ENCODE measurements at places on chromosomes 12 and 14. TPM values are rescaled to one million over a fixed set of nuclear protein-coding genes. Genes with fewer than 3 reads are reported as not detected.
A peak's percentile ranks its signal among the peaks of the same experiment; 100 is the strongest.

The ARF3 gene
- 89.6 TPM for total RNA-seq

The KRT73 gene
- total RNA-seq = 8.6 TPM

DNA sequence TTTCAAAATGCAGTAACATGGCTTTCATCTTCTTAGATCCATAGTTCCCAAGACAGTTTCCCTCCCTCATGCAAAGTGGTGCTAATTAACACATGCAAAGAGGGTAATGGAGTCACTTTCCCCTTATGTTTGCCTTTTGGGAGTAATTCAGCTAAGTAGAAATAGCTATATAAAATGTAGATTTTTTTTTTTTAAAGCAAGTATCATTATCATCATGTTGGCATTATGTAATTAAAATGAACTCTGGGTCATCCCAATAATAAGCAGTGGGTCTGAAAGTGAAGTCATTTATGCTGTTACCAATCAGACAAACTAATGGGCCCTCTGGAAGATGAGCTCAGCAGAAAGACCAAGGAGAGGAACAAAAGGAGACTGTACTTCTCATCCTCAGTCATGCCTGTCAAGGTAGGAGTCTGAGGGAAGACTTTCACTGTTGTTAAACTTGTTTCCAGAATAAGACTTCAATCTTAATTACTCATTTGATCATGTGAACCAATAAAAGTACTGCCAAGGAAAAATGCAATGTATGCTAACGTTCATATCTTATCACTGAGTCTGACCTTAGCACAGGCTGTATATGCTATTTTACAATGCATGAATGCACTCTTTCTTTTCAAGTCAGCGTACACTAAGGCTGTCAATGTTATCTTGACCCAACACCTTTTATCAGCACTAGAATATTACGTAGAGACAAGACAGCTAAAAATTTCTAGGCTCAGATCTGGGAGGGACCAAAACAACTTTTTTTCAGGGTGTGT, 26.8 kb downstream of the AREL1 start:
- H3K4me3 ChIP-seq = no peak overlapping the region
- DNase-seq = no peak
- H3K36me3 ChIP-seq = peaks cover 42% of the 10 kb centered on the region
- H3K27me3 ChIP-seq = no peaks in the 10 kb centered on the region

DNA sequence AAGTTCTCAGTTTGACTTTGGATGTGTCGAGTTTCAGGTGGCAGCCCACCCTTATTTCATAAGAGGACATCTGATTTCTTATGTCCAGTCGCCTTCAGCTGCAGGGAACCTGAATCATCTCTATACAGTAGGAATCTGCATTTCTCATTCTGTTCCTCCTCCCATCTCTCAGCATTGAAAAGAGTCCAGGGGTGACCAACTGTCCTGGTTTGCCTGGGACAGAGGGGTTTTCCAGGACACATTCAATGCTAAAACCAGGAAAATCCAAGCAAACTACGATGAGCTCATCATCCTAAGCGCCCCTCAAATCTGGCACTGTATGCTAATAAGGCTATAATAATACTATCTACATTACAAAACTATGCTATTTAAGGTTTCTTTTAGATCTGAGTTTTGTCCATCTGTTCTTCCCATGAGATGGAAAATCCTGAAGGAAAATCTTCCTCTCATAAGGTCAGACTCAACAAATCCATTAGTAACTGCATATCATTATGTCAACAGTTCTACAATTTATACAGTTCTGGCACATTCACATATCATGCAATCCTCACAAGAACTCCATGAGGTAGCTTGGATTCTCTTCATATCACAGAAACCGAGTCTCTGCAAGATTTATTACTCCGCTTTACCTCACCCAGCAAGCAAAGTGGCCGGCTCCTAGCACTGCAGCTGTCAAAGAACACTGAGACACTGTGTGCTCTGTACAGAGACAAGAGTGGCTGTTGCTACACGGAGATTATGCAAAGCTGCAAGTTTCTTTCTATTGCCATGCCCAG, 15.6 kb upstream of the CALM1 start:
- H3K27ac ChIP-seq = no peak overlapping the region
- peaks cover 21% of the 10 kb centered on the region for H3K4me1 ChIP-seq
- no peaks in the 10 kb centered on the region for H3K27me3 ChIP-seq
- peaks cover 2% of the 10 kb centered on the region for H3K36me3 ChIP-seq
- DNase-seq = no peak
- H3K4me3 ChIP-seq = no peak overlapping the region

DNA sequence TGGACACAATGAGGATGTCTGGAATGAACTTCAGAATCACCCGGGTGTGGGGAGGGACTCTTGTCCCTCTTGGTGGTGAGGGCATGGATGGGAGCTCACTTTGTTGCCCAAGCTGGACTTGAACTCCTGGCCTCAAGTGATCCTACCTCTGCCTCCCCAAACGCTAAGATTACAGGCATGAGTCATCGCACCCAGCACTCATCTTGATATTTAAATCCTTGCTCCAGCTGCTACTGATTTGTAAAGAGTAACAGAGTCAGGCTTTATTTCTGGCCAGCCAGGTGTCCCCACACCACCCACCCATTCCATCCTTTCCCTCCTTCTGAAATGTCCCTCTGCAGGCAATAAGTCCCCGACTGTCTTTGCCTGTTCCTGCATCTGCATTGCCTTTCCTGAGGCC, 4.9 kb downstream of the DDX54 start:
- peaks cover 50% of the 10 kb centered on the region for H3K36me3 ChIP-seq
- peaks cover 18% of the 10 kb centered on the region for H3K4me1 ChIP-seq
- no peak overlapping the region for H3K27ac ChIP-seq
- DNase-seq = no peak

GRCh38 chr12:100473716-100474150, at the start of gene NR1H4:
Gene NR1H4 (plus strand): TSS chr12:100473866. CDS start chr12:100493324, 19,458 bp downstream.
- no peaks in the 10 kb centered on the region for H3K36me3 ChIP-seq
- no peak within 1 kb of the TSS for H3K4me3 ChIP-seq
- no peaks in the 10 kb centered on the region for H3K4me1 ChIP-seq
- H3K27ac ChIP-seq = no peak within 1 kb of the TSS
- no peak for DNase-seq
- peaks cover 6% of the 10 kb centered on the region for H3K27me3 ChIP-seq

- no peaks in the 10 kb centered on the region for H3K27me3 ChIP-seq
- H3K36me3 ChIP-seq = no peaks in the 10 kb centered on the region
- H3K27ac ChIP-seq = no peak overlapping the region
- H3K4me1 ChIP-seq = no peaks in the 10 kb centered on the region
Measured at GRCh38 chr12:124827588-124828184, 36.0 kb downstream of the SCARB1 start.

DNA sequence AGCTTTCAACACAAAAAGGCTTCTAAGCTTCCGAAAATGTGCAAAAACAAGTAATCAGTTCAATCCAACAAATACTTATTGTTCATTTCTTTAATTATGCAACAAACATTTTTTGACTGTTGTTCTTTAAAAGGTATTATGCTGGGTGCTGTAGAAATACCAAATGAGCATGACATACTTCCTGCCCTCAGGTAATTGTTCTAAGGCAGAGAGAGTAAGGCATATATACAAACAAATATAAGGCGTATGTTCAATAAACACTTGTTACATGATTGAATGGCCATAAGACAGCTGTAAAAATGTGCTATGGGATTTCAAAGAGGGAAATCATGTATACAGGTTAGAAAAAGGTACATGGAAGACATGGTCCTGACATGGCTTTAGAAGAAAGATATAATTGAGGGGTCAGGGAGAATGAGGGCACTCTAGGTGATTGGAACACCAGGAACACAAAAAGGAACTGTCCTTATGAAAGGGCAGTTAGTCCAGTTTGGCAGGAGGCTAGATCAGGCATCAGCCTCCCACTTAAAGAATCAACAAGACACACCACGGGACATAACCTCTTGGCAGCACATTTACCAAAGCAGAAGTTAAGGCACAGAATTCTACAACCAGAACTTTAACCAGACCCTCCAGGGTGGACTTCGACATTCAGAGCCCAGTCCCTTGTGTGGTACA, 135.8 kb upstream of the SCAF11 start:
- H3K4me3 ChIP-seq = no peak overlapping the region
- H3K4me1 ChIP-seq = peaks cover 5% of the 10 kb centered on the region
- DNase-seq = no peak
- no peaks in the 10 kb centered on the region for H3K36me3 ChIP-seq
- H3K27me3 ChIP-seq = peaks cover 41% of the 10 kb centered on the region

- H3K4me1 ChIP-seq = no peaks in the 10 kb centered on the region
- no peaks in the 10 kb centered on the region for H3K36me3 ChIP-seq
- no peak overlapping the region for H3K27ac ChIP-seq
- H3K4me3 ChIP-seq = no peak overlapping the region
- no peak for DNase-seq
Measured at GRCh38 chr14:43155924-43156323, 1351.2 kb downstream of the FSCB start.

GRCh38 chr14:78308079-78308478, 137.9 kb downstream of the NRXN3 start:
- no peaks in the 10 kb centered on the region for H3K36me3 ChIP-seq
- DNase-seq = no peak
- no peak overlapping the region for H3K4me3 ChIP-seq
- no peak overlapping the region for H3K27ac ChIP-seq
- H3K4me1 ChIP-seq = no peaks in the 10 kb centered on the region

The TPI1 gene
- 1,035 TPM for total RNA-seq

DNA sequence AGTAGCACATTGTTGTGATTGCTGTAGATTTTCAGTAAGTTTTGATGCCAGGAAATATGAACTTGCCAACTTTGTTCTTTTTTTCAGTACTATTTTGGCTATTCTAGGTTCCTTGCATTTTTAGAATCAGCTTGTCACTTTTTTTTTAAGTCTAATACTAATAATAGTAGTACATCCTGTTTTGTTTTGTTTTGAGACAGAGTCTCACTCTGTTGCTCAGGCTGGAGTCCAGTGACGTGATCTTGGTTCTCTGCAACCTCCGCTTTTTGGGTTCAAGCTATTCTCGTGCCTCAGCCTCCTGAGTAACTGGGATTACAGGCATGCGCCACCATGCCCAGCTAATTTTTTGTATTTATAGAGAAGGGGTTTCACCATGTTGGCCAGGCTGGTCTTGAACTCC, 16.5 kb downstream of the PWP1 start:
- no peaks in the 10 kb centered on the region for H3K27me3 ChIP-seq
- no peak overlapping the region for H3K4me3 ChIP-seq
- DNase-seq = no peak
- H3K36me3 ChIP-seq = peaks cover 82% of the 10 kb centered on the region
- H3K4me1 ChIP-seq = no peaks in the 10 kb centered on the region

The CRACR2A gene
- 39.5 TPM for total RNA-seq

The GPR65 gene
- 17.9 TPM for total RNA-seq

DNA sequence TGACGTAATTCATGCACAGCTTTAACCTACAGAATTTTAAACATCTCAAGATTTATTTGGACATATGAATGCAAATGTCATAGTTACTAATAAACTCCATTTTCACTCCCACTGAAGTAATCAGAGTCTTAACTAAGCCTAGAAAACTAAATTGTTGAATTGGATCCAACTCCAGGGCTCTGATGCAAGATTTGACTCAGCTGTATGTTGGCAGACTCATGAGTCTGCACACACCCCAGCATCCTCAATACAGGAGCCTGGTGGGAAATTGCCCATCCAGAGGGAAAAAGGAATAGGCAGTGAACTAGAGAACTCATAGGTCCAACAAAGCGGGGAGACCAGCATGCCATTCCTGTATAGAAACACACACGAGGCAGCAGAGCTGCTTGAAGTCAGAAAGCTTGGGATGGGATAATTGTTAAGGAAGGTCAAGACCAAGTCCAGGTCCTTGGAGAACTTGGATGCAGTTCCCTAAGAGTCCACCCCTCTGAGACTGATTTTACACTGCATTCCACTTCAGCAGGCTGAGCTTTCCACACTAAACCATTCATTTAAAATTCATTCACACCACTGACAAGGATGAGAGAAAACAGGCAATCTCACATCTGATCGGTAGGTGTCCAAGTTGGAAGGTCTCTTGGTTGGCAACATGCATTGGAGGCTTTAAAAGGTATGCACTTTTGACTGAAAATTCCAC, 14.4 kb downstream of the TMTC1 start:
- no peaks in the 10 kb centered on the region for H3K36me3 ChIP-seq
- H3K27me3 ChIP-seq = no peaks in the 10 kb centered on the region
- no peak for DNase-seq
- H3K27ac ChIP-seq = no peak overlapping the region
- H3K4me3 ChIP-seq = no peak overlapping the region
- no peaks in the 10 kb centered on the region for H3K4me1 ChIP-seq

GRCh38 chr12:53660041-53660440, 15.8 kb downstream of the ATP5MC2 start:
- H3K27ac ChIP-seq = no peak overlapping the region
- no peaks in the 10 kb centered on the region for H3K27me3 ChIP-seq
- H3K4me1 ChIP-seq = no peaks in the 10 kb centered on the region
- DNase-seq = no peak
- peaks cover 18% of the 10 kb centered on the region for H3K36me3 ChIP-seq

DNA sequence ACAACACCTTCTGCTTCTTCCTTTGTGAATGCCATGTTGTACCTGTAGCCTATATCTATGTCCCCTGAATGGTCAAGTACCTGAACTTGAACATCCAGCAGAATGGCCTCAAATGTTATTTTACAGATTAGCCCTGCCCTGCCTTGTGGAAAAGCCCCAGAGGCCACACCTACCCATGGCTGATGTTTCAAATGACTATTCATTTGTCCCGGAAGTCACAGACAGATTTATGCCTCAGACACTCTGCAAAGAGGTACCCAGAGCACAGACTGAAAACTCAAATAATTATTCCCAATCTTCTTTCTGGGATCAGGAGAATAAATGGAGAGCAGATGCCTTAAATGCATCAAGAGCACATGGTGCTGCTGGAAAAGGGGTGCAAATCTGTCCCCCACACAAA, 13.0 kb upstream of the DPF3 start:
- peaks cover 30% of the 10 kb centered on the region for H3K27me3 ChIP-seq
- DNase-seq = no peak
- no peak overlapping the region for H3K4me3 ChIP-seq
- H3K36me3 ChIP-seq = no peaks in the 10 kb centered on the region

- H3K36me3 ChIP-seq = peaks cover 3% of the 10 kb centered on the region
- H3K4me1 ChIP-seq = peaks cover 10% of the 10 kb centered on the region
- no peak for DNase-seq
- peaks cover 2% of the 10 kb centered on the region for H3K27me3 ChIP-seq
Measured at GRCh38 chr12:76568130-76568529, 8.6 kb upstream of the OSBPL8 start.

The APOF gene
- total RNA-seq = not detected

DNA sequence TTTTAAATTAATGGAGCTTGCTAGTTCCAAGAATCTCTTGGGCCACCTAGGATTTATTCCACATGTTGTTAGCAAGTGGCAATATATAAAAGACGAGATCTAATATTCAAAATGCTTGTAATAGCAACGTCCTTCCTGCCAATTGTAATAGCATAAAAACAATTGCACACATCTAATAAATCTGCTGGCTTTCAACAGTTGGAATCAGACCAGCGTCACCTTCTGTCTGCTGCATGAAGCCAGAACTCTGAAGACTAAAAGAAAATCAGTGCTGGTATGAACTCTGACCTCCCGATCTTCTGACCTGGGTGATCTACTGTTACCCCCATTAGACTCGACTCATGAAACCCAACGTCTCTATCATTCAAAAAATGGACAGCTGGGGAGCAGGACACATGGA, 100.6 kb downstream of the DIO2 start:
- no peak for DNase-seq
- H3K4me1 ChIP-seq = no peaks in the 10 kb centered on the region
- no peak overlapping the region for H3K4me3 ChIP-seq
- no peaks in the 10 kb centered on the region for H3K27me3 ChIP-seq

- no peak for DNase-seq
- H3K4me3 ChIP-seq = no peak overlapping the region
- peaks cover 76% of the 10 kb centered on the region for H3K4me1 ChIP-seq
- peaks cover 64% of the 10 kb centered on the region for H3K36me3 ChIP-seq
- peak overlapping the region; percentile 60 for H3K27ac ChIP-seq
- no peaks in the 10 kb centered on the region for H3K27me3 ChIP-seq
Measured at GRCh38 chr14:95507174-95507573, 9.3 kb downstream of the SYNE3 start.

All from activated CD4-positive, alpha-beta T cell treated with anti-CD3 and anti-CD28 coated beads, Interleukin-2, amount 10 ng/mL, durations not matched to agents 7 days and 5 days (primary cell).